ENCODE measurements at places on chromosomes 7 and 10.

DNA sequence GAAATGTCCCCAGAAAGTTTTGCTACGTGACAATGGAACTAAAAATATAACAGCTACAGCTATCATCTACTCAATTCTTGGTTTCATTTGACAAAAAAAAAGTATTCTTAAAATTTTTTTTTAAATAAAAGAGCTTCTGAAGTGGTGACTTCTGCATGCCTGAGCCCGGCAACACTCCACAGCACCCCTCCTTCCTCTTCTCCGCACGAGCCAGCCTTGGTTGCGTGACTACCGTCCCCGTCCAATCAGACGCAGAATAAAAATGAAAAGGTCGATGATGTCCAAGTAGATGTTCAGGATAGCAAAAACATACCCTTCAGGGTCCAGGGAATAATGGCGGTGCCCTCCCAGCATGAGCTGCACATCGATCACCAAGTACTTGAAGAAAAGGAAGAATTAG is 34.5 kb upstream of the GATAD1 start:
- no peak for DNase-seq

DNA sequence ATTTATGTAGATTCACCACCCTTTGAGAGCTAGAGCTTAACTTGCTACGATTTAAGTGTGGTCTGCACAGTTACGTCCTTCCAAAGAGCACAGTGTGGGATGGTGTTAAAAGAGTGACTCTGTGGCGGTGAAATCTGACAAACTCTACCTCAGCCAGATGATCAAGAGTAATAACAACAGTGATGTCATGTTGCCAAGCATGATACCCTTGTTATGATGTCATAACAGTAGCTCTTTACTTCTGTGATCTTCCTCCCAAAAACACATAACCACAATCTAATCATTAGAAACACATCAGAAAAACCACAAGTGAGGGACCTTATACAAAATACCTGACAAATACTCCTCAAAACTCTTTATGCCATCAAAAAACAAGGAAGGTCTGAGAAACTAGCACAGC is 649.3 kb downstream of the POM121L12 start:
- DNase-seq, result no peak

DNA sequence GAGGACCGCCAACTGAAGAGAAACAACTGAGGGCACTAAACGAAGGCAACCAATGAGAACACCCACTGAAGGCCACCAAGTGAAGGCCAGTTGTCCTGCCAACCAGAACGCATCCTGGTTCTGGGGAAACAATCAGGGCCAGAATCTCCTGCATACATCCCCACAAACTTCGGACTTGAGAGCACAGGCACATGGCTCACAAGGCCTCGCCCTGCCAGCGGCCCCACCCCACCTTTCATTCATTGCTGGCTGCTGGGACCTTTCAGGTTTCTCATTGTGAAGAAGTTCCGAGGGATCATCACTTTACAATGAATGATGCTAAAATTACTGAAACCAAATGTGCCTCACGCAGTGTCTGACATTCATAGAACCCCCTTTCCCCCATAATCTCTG is 79.2 kb upstream of the ABI1 start:
- no peak for DNase-seq

GRCh38 chr7:100159099-100159623 is 638 bp upstream of the TRAPPC14 start:
- DNase-seq, result no peak

DNA sequence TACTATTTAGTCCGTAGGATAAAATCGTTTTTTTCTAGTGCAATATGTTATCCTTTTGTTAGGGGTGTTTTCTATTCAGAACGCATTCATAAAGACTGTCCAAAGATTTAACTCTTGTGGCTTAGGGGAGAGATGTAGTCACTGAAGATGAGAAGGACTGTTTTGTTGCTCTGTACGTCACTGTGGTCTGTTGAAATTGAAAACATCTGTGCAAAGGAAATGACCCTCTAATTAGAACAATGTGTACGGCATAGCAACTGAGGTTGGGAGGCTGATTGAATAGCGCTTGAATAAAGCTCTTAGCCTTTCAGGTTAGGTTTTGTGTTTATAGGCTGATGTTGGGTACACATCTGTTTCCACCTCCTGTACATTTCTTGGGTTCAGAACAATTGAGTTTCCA is 453.4 kb upstream of the AKR1E2 start:
- no peak for DNase-seq

DNA sequence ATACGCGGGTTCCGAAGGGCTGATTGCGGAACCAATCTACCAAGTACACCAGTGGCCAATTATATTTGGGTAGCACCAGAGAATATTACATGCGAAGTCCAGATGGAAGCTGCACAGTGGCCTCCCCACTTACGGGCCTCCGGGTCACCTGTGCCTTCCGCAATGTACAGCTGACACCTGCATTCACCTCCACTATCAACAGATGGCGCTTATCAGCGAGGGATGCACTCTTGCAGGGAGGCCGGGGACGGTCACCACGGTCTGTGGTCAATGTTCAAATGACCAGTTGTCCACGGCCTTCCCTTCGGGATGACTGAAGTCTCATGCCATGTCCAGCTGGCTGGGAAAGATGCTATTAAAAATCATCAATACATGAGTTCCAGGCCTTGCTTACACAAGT is 47.6 kb downstream of the SLIT1 start:
- no peak for DNase-seq

GRCh38 chr7:133199831-133200230 is 53.0 kb upstream of the EXOC4 start:
- DNase-seq, result no peak

GRCh38 chr10:97921581-97922021 is 72.0 kb downstream of the GOLGA7B start:
- DNase-seq, result no peak

DNA sequence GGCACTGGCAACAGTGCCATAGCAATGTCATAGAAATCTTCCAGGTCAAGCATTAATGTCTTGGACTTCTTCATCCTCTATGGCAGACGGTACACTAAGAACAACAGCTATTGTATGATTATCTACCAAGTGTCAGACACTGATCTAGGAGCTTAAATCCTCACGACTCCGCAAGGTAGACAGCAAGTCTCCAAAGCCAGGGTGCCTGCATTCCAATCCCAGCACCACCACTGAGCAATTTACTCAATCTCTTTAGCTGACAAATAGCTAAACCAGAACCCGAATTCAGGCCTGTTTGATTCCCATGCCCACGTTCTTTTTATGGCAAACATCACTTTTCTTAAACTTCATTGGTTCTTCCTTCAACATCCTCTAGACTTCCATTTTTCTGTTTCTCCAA is 31.8 kb downstream of the DNMBP start:
- no peak for DNase-seq

DNA sequence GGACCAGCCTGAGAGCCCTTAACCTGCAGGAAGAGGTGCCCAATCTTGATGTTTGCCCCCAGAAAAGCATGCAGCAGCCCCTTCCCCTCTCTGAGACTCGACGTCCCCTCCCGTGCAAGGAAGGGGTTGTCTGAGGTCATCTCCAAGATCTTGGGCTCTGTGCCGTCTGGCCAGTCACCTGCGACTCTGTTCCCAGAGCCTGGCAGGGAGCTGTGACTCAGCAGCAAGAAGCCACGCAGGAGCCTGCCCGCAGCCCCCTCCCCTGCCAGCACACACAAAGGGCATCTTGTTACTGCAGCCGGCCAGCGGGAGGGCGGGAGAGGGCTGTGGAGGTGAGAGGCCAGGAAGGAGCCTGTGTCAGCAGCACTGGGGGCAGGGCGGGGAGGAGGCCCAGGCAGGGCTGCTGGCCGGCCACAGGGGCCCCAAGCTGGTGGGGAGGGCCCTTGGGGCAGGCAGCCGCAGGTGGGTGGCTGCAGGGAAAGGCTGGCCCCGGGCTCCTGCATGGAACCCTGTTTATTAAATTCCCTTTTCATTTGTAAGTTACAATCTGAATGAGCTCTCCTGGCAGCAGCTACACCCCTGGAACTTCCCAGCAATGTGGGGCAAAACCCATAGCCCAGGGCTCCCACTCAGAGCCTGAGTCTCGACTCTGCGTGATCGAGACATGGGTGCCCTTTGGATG is 103.7 kb upstream of the ZMIZ1 start:
- no peak for DNase-seq

GRCh38 chr10:80068270-80068669 is 10.2 kb upstream of the TMEM254 start:
- DNase-seq, result no peak

- no peak for DNase-seq
Measured at GRCh38 chr10:43596546-43596945, 9.7 kb upstream of the ZNF485 start.

DNA sequence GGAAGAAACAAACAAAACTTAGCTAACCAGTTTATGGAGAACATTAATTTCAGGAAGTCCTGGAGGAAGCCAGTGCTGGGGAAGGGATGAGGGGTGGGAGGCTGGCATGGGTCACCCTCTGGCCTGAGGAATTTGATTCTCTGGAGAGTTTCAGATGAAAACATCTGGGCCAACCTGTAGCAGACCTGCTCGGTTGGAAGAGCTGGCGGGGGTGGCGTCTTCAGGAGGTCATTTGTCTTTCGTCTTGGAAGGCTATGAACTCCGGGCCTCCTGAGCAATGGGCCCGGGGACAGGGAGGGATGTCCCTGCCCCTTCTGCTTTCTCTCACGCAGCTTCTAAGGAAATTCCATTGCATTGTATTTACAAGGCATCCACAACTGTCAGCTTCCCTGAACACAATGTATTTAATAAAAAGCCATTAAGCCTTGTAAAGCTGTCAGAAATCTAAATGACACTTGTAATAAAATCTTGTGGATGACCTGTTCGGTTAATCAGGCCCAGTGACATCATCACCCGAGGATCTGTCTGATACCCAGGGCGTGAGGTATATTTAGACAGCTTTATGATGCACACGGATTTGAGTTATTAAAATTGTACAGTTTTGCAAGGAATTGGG is 250.5 kb downstream of the RAB11FIP2 start:
- no peak for DNase-seq

- no peak for DNase-seq
Measured at GRCh38 chr10:88974446-88975376, 15.9 kb upstream of the FAS start.

DNA sequence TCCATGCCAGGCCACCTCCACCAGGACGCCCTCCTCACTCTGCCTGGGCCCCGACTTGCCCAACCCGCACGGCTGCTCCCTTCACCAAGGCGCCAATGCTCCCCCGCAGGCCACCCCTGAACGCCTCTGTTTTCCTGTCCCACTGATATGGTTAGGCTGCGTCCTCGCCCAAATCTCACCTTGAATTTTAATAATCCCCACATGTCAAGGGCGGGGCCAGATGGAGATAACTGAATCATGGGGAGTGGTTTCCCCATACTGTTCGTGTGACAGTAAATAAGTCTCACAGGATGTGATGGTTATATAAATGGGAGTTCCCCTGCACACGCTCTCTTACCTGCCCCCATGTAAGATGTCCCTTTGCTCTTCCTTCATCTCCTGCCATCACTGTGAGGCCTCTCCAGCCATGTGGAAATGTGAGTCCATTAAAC is 29.8 kb downstream of the RSU1 start:
- DNase-seq, result peak; percentile 59

DNA sequence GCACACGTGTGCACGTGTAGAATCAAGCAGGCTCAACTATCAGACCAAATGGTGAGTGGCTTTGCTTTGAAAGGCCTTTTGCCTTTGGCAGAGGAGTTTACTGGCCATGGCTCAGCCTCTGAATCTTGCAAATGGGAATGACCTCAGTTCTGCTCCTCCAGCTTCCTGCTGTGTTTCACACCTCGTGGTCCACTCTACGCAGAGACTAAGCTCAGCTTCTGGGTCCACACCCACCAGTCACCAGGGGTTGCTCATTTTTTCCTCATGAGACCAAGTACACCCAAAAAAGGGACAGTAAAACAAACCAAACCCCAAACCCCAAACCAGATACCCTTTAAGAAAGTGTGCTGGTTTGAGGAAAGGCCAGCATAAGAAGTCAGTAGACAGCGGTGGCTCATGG is 236.4 kb downstream of the DNAJB6 start:
- no peak for DNase-seq

- no peak for DNase-seq
Measured at GRCh38 chr10:14142606-14143250, 188.0 kb downstream of the FRMD4A start.

DNA sequence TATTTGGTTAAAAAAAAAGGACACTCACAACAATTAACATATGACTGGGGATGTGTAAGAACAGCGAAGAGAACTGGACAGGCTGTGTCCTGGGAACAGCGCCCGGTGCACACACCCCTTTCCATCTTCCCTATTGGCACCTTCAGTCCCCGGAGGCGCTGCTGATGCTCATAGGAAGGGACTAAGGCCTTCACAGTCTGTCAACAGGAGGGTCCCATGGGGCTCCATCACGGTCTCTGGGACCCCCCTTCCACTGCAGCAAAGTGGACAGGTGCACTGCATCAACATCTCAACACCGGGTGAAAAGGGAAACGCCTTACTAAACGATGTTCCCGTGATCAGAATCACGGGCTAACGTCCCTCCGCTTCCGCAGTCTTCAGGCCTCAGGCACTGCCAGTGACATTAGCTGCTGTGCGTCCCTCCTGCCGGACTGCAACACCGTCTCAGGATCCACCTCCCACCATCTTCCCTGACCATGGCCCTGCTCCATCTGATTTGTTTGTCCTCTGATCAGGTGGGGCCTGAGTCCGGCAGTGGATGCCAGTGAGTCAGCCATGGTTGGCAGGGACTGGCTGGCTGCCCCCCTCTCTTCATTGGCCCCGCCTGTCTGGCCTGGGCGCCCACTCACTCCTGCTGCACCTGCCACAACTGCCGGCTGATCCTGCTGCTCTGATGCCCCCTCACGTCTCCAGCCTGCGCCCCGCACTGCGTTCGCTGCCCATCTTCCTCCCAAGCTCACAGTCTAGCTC is 614.7 kb downstream of the DNAJB6 start:
- DNase-seq, result no peak

GRCh38 chr7:155490697-155491628 is 33.0 kb downstream of the EN2 start:
- no peak for DNase-seq

DNA sequence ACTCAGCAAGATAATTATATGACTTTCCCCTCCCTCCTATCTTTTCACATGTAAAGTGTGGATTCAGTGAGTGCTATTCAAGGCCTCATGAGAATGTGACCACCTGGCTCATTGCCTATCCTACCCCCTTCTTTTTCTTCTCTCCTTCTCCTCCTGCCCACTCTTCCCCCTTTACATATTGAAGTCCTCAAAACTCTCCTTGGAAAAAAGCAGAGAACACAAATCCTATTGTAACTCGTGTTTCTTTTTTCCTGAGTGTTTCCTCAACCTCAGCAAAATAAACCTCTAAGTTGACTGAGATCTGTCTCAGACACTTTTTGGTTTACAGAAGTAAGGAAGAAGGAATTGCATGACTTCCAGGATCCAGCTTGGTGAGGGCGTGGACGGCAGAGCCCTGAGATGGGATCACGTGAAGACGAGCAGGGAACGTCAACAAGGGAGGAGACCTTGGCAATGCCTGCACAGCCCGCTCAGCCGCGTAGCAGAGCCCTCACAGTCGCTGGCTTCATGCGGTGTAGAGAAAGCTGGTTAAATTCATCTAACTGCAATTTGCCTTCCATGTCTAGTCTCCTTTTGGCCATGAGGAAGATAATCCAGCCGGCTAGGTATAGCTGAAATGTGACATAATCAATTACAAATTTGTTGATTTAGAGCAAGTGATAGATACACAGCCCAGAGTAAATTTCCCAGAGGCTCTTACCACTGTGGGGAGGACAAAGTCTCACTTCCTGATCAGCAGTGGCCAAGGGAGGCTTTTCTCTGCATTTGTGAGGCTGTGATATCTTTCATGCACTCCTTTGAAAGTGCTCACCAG is 75.7 kb downstream of the LYZL2 start:
- DNase-seq, result no peak
